COR-L47 (cell line): ENCODE measurements at places on chromosomes 2 and 18.

DNA sequence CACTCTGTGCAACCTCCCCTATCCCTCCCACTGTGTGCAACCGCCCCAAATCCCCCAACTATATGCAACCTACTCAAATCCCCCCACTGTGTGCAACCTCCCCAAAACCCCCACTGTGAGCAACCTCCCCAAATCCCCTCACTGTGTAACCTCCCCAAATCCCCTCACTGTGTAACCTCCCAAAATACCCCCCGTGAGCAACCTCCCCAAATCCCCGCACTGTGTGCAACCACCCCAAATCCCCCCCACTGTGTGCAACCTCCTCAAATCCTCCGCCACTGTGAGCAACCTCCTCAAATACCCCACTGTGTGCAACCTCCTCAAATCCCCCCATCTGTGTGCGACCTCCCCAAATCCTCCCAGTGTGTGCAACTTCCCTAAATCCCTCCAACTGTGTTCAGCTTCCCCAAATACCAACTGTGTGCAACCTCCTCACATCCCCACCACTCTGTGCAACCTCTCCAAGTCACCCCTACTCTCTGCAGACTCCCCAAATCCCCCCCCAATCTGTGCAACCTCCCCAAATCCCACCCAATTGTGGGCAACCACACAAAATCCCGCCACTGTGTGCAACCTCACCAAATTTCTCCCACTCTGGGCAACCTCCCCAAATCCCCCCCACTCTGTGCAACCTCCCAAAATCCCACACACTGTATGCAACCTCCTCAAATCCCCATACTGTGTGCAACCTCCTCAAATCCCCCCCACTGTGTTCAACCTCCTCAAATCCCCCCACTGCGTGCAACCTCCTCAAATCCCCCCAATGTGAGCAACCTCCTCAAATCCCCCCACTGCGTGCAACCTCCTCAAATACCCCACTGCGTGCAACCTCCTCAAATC lies 114.1 kb downstream of the TPO start:
- DNase-seq: no peak

DNA sequence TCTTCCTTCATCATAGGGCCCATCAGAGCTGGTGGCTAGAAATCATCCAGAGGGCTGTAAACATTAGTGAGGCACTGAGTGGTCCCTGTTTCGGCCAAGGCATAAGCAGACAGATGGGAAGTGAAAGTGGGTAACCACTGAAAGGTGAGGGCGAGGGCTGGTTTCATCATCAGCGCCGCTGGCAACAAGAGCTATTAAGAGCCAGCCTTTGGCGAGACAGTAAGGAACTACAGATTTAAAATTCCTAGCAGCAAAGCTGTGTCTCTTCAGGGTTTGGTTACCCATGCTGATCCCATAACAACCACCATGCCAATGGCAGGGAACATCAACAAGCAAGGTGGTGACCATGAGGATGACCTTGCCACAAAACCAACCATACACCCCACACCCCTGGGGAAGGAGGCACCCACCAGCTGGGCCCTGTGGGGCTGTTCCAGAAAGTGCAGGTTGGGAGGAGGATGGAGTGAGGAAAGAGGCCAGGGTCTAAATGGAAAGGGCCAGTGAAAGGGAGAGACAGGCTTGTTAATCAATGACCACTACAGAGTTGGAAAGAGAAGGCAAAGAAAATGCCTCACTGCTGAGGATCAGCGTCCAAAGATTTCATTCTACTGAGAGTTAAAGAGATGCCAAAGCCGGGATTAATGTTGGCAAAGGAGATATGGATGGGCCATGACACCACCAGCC lies 9.0 kb upstream of the SLC20A1 start:
- DNase-seq: no peak

DNA sequence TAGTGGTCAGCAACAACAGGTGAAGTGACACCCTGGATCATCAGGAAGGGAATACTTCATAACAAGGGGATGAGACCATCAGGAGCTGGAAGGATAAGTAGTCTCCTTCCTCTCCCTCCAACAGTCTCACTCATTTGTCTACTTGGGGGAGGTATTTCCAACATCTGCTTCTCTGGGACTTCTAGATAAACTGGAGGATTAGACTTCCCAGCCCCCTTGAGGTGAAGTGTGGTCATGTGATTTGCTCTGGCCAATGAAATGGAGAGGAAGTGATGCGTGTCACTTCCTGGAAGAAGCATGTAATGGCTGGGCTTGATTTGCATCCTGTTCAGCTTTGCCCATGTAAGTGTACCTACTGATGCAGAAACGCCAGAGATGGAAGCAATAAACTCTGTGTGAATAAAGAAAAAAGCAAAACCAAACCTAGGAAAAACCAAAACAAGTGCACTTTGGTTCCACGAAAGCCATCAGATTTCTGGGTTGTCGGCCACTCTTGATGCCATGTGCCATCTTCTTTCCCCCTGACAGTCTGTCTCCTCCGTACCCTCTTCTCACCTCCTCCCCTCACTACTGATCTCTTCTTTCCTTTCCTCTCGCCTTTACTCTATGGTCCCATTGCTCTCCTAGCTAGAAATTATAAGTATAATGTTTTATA lies 76.1 kb upstream of the DNMT3A start:
- DNase-seq: no peak

DNA sequence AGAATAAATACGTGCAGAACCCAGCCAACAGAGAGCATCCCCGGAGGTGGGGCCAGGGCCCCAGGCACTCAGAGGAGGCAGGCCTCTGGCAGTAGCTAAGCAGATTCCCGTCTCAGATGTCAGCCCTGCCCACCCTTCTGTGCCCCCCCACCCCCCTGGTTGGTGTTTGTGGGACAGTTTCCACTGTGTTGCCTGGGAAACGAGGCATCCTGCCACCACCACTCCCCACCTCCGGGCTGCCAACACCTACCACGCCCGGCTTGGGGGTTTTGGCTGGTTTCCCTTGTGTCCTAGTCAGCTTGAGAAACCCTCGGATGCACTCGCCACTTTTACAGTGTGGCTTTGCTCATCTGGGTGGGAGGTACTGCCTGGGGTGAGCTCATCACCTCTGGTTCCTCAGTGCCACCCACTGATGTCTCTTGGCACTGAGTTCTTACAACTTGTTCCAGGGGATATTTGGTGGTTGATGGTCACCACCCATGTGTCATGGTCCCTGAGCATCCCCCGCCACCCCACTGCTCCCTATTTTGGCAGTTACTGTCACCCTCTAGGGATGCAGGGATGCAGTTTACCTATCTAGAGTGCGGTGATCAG lies 72.4 kb upstream of the YWHAQ start:
- peak; percentile 95 for DNase-seq

- DNase-seq: peak; percentile 37
Measured at GRCh38 chr2:36609507-36609906, 11.5 kb upstream of the FEZ2 start.

- no peak for DNase-seq
Measured at GRCh38 chr2:101655702-101656422, 41.6 kb upstream of the MAP4K4 start.

- DNase-seq: no peak
Measured at GRCh38 chr2:26786207-26787028, 562 bp downstream of the CENPA start.

DNA sequence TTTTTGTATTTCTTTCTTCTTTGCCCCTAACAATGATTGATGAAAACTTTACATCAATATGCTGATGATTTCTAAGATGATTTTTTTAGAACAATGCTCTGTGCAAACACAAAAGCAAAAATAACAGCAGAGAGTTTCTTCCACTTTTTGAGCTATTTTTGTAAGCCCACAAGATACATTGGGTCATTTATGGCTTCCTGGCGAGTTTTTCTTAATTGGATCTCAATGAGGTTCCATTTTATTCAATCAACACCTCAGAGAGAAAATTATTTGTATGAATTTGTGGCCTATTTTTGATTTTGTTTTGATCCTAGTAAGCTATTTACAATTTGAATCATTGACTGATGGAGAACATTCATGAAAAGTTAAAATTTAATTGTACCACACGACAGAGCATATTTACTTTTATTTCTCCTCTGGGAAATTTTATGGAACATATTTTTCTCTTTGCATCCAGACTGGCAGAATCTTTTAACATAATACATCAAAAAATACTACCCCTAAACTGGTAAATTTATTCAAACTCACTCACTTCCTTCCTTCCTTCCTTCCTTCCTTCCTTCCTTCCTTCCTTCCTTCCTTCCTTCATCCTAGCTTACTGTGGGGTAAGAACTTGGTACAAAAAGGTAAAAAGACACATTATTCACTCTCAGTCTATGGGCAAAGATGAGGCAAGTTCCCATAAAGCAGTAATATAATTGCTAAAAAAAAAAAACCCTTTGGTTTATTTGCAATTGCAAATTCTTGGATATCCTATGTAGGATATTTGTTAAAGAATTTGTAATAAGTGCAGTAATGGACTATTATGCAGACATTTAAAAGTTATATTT lies 710.4 kb downstream of the SLC4A3 start:
- DNase-seq: no peak

DNA sequence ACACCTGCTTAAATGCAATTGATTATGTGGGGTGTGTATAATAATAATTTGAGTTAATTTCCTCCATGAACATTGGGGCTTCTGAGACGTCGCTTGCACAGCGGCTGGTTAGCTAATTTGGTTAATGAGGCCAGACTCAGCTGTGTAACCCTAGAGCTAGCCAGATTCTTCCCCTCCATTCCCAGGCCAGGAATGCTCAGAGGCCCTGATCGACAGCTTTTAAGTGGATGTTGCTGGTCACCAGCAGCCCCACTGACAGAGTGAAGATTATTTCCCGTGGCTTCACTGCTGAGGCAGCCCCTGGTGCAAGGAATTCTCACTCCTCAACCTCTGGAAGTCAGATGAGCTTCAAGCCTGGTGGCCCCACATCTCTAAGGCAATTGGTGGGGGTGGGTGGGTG lies 12.4 kb upstream of the EPAS1 start:
- DNase-seq: no peak

DNA sequence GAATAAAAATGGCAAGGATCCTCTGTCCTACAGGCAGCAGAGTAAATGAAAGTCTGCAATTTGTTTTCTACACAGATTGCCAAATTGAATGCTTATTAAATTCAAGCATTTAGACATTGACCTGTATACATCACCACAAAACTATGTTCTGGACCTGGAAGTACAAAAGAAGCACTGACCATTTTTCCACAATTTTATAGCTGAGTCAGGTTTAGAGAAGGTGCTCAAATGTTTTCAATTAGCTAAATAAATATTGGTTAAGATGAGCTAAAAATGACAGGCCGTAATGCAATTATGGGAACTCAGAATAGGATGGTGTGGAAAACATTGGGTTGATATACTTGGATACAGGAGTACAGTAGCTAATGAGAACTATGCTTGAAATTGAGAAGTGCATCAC lies 490.7 kb upstream of the MEIS1 start:
- DNase-seq: no peak

DNA sequence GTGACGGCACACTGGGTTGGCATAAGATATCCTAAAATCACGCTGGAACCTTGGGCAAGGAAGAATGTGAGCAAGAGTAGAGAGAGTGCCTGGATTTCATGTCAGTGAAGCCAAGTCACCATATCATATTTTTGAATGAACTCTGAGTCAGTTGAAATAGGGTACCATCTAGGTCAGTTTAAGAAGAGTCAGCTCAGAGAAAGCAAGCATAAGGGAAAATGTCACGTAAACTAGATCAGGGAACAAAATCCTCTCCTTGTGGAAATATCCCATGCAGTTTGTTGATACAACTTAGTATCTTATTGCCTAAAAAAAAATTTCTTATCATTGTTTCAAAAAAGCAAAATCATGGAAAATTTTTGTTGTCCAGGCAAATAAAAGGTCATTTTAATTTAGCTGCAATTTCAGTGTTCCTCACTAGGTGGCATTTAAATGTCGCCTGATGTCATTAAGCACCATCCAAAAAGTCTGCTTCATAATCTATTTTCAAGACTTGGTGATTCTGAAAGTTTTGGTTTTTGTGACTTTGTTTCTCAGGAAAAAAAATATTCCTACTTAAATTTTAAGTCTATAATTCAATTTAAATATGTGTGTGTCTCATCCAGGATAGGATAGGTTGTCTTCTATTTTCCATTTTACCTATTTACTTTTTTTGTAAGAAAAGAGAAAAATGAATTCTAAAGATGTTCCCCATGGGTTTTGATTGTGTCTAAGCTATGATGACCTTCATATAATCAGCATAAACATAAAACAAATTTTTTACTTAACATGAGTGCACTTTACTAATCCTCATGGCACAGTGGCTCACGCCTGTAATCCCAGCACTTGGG lies 19.6 kb downstream of the RSAD2 start:
- DNase-seq: peak; percentile 31

DNA sequence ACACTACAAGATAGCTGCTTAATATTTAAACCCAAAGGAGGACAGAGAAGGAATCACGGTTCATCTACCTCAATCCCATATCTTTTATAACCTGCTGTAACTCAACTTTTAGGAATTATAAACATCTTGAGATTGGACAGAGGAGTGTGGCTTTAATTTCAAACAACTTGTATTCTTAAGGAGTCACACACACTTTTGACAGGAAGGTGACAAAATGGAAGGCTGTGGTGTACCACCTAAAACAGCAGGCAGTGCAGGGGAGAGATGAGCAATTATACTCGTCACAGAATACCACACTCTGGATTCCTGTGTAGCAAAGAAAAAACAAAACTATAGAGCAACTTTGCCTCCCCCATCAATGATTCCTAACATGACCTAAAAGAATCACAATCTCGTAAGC lies 194.8 kb downstream of the ZEB2 start:
- DNase-seq: no peak

DNA sequence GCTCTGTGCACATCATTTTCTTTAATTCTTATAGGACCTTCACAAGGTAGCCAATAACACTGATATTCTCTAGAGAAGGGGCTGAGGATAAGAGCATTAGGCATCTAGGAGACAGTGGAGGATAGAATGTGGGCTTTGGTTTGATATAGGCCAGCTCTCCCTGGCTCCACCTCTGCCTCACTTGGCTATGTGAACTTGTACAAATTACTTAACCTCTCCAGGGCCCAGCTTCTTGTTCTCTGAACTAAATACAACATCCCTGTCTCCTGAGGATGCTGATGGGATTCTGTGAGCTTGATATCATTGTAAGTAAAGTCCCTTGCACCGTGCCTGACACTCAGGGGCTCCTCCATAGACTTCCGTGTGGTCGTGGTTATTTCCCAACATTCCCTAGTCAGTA lies 87.3 kb downstream of the ACOXL start:
- DNase-seq: no peak

DNA sequence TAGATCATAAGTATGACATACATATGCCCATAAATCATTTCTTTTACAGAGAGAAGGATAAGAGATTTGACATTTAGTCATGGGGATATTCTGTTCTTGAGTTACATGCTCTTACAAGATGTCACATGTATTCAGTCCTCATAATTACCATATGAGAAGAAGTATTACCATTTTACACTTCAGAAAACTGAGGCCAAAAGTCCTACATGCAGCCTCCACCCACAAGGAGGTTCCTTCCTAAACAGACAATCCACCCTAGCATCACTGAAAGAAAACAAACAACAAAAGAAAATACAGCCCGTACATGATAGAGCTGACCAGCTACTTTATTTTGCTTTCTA lies 335.1 kb downstream of the SETBP1 start:
- no peak for DNase-seq

- DNase-seq: no peak
Measured at GRCh38 chr2:24432121-24432520, 58.9 kb upstream of the NCOA1 start.

GRCh38 chr2:145752091-145752806 lies 1232.3 kb upstream of the ZEB2 start:
- DNase-seq: peak; percentile 47
